Endodermal cell (in vitro differentiated cells): ENCODE measurements at places on chromosomes 2 and 18.

- peak; percentile 3 for DNase-seq
These were observed 154.8 kb upstream of the FHL2 start for GRCh38 chr2:105553538-105554196.

GRCh38 chr2:236879416-236879963 is 206.2 kb upstream of the COPS8 start:
- DNase-seq = no peak

DNA sequence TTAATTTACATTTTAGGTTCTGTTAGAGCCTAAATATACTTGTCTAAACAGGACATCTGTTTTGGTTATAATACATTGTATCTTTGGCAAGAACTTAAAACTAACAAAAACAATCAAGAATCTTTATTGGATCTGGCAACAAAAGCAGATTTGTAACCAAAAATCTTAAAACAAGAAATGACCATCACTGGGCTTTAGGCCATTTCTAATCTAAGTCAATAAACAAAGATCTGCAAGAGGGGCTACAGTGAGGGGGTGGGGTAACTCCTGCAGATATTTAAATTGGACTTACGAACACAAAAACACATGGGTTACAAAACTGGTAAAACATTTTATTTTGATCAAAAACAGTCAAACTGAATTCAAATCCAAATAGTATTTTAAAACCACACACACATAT is 77.3 kb downstream of the SRBD1 start:
- no peak for DNase-seq

DNA sequence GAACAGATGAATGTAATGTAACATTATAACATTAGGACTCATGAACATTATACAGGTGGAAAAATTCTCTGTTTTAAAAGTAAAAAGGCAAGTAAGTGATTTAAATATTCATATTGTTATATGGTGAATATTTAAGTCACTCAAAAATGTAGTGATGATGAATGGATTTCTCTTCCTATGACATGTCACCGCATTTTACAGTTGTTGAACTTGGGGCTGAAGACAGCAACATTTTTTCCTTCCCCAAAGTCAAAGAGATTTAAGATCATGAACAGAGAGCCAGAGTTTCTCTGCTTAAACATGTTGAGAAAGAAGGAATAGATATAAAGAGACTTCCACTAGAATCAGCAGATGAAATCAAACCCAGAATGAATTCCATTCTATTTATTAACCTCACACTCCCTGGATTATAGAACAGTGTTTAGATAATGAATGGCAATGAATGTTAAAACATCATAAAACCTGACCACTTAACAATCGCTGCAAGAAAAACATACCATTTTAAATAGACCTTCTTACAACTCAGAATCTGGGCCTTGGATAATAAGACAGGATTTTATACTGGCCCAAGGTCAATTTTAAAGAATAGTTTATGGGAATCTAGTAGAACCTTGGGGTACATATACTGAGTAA is 163.6 kb upstream of the SIX2 start:
- no peak for DNase-seq

DNA sequence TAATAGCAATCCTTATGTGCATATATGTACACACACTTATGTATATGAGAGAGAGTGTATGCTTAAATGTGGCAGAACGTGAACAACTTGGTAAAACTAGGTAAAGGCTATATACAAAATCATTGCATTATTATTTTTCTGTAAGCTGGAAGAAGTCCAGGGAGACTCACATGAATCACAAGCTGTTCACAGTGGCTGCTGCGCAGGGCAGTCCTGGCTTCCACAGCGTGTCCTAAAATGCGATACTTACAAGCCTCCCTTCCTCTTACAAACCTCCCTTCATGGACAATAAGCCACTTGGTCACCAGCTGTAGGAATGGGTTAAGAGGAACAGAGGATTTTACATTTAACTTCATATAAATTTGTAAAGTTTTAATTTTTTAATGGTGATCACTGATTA is 114.9 kb upstream of the AGAP1 start:
- no peak for DNase-seq

DNA sequence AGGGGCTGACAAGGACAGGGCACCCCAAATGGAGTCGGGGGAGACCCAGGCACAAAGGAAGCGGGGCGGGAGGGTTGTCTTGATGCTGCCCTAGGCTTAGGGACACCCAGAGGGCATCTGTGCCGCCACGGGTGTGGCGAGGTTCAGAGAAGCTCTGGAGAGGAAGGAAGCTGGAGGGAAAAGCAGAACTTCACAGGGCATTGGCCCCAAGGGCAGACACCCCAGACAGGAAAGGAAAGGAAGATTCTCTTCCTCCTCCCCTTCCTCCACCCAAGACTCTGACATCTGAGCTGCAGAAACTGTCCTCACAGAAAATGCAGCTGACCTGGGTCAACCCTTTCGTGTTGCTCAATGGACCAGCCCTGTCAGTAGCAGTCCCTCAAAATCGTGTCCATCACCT is 25.6 kb downstream of the DNMT3A start:
- DNase-seq = no peak

- no peak for DNase-seq
These were observed 151.5 kb downstream of the NCKAP5 start for GRCh38 chr2:133416736-133417135.

GRCh38 chr18:68847219-68847837 is 49.4 kb downstream of the CCDC102B start:
- no peak for DNase-seq

- DNase-seq = no peak
These were observed 9.6 kb downstream of the FBXO15 start for GRCh38 chr18:74137920-74138538.

DNA sequence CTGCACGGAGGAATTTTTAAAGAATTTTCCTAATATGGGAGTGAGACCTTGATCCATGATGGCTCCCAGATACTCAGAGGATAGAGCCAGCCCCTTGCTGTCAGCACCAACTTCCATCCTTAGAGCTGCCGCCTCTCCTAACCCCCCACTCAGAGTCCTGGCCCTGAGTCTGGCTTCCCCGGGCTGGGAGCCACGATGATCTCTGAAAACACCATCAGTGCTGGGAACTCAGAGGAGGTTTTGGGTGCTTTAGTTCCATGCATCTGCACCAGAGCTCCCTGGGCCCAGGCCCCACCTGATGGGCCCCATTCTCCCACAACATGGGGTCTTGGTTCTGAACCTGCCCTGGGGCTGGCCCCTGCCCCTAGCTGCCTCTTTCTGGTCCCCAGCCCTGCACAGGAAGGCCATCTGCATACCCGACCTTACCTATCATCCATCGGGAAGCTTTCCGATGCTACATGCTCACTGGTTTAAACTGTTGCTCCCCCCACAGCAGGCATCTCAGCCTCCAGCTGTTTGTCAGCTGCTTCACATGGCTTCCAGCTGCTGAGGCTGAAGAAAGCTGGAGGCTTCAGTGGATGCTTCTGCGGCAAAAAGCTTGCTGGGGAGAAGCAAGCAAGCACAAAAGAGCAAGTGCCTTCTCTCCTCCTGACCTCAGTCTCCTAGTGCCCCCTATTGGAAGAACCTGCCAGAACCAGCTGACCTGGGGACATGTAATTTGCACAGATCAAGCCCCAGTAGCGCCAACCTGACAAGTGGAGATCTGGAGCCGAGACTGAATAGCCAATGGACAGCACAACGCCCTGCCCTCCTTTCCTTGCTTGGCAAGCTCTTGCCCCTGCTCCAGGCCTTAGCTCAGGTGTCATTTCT is 24.2 kb upstream of the RHOB start:
- peak; percentile 82 for DNase-seq

- DNase-seq = no peak
These were observed 280.6 kb upstream of the PARD3B start for GRCh38 chr2:204264621-204265140.

- DNase-seq = no peak
These were observed 236.3 kb upstream of the AGAP1 start for GRCh38 chr2:235257590-235257989.

DNA sequence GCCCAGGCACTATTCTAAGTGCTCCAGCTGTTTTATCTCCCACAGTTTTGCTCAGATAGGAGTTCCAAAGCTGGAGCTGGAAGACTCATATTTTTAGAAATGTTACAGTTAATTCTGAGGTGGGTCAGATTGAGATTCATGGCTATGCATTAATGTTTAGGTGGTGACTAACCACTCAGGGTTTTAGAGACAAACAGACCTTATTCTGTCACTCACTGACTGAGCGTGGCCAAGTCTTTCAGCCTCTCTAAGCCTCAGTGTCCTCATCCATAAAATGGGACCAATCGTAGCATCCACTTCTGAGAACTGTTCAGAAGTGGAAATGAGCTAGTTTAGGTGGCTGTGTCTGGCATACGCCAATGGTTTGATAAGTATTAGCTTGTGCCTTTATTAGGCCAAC is 4.3 kb upstream of the CASP8 start:
- peak; percentile 13 for DNase-seq

- no peak for DNase-seq
These were observed 556.9 kb upstream of the SETBP1 start for GRCh38 chr18:44123743-44124142.

GRCh38 chr2:74399785-74400184 is 19.7 kb upstream of the DCTN1 start:
- no peak for DNase-seq

DNA sequence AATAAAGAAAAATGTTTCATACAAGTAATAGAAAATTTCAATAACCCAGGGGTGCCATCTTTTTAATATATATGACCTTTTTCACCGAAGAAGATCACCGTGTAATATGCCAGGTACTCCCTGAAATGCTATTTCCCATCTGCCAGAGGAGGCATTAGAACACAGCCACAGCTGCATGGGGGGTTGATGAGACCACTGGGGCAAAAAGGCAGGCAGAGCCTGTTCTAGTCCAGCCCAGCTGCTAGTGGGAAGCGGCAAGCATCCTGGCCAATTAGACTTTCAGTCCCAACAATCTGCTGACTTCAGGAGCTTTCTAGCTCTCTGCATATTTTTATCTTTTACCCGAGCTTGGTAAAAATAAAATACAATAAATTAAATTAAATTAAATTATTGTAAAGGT is 362.6 kb downstream of the RIT2 start:
- DNase-seq = no peak

GRCh38 chr2:69375494-69376353 is 11.3 kb downstream of the GFPT1 start:
- no peak for DNase-seq

- no peak for DNase-seq
These were observed 40.6 kb upstream of the RTTN start for GRCh38 chr18:70246061-70246466.

- DNase-seq = peak; percentile 17
These were observed 42.0 kb upstream of the OTOS start for GRCh38 chr2:240182476-240182875.

DNA sequence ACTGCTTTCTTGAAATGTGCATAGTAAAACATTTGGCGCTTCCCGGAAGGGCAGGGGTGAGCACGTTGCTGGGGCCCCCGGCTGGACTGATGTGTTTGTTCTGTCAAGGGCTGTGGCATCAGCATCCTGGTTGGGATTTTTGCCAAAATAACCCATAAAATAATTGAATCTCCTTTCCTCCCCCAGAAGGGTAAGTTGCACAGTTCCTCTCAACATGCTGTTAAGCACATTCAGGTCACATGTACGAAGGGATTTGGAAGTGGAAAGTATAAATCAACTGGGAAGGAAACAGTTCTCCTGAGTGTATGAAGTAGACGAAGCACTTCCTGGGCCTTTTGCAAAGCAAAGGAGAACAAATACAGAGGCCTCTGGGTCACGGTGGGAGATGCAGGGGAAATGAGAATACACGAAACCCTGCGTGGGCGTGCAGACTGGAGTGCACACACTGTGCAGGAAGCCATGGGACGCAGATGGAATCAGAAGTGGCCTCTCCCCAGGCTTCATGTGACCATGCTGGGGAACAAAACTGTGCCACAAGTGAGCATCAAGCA is 183.9 kb downstream of the LPIN1 start:
- DNase-seq = peak; percentile 19

GRCh38 chr18:71370095-71370494 is 1081.2 kb downstream of the SOCS6 start:
- no peak for DNase-seq

- DNase-seq = no peak
These were observed 259.3 kb downstream of the NEDD4L start for GRCh38 chr18:58303363-58303762.

- DNase-seq = no peak
These were observed 635.7 kb downstream of the FBXO15 start for GRCh38 chr18:73511771-73512503.
